ENCODE measurements at places on chromosomes 4 and X.

DNA sequence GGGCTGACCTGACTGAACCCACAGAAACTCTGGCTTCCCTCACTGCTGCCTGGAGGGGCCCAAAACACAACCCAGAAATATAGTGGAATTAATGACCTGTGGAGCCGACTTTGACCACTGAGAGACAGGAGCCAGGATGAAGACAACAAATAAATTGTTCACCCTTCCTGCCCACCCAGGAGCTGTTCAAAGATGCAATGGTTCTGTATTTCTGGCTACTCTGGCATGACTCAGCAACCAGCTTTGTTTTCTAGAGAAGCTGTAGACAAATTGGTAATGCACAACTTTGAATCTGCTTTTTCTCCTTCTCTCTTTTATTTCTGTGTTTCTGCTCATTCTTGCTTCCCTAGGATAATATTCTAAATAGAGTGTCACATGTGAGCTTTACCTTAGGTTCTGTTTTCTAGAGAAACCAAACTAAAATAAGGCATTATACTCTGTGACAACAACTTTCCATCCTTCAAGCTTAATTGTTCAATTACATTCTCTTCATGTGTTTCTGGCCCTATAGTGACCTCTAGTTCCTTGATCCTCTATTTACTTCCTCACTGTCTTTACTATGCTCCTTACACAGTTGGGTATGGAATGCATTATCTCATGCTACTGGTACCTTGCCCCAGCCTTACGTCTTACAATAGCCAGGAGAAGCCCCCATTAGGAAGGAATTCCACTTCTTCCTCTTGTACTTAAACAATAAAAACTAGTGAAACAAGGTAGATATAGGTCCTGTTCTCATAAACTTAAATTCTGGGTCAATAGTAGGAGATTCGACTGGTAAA lies 6.5 kb upstream of the PRKG2 start:
- no peak for DNase-seq

- DNase-seq: no peak
Observed at GRCh38 chr4:17323554-17324385, 188.1 kb downstream of the QDPR start.

GRCh38 chr4:52551487-52551886 lies 107.6 kb downstream of the USP46 start:
- DNase-seq: no peak

DNA sequence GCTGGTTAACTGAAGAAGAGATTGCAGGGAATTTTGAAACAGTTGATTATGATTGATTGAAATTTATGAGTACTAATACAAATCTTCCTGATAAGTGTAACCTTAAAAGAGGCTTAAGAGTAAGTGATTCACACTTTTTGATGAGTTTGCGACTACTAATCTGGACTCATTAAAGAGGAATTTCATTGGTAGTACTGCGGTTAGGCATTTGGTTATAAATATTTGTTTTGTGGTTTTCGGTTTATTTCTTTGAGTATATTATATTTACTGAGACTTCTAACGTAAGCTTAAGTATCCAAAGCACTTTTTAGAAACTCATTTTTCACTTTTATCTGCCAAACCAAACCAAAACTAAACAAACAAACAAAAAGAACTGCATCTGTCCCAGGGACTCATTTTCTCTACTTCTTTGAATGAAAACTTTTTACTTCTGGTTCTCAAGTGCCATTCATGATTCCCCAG lies 20.7 kb downstream of the SLIT2 start:
- DNase-seq: no peak

GRCh38 chr4:3792813-3793212 lies 26.6 kb downstream of the ADRA2C start:
- DNase-seq: no peak

DNA sequence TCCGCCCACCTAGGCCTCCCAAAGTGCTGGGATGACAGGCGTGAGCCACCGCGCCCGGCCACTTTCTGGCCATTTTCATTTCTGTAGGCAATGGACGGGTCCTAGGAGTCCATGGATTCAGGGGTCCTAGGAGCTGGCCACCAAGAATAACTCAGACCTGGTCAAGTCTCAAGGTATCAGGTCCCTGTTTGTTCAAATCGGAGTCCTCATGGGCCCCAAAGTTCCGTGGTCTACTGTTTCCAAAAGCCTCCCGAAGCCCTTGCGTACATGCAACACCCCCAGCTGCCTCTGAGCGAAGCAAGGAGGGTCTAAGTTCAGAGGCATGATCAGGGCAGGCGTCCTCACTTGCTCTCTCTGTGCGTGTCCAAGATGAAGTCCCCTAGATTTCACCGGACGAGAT lies 30.1 kb downstream of the P2RY8 start:
- no peak for DNase-seq

GRCh38 chr4:180156684-180157083 lies 2086.5 kb upstream of the TENM3 start:
- no peak for DNase-seq

DNA sequence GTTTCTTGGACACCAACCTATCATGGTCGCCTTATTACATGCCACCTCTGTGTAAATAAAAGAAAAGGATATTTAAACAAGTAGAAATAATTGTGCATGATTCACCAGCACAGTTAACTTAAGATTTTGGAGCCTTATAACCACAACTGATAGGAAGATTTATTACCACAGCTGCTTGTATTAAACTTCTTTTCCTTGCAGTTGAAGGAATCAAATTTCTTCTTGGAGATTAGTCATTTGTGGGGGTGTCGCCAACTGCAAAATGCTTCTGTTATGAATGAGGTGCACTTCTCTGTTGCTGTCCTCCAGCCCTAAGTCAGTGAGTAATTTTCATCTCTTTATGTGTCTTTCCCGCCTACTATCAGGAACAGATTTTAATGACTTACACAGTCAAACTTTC lies 73.3 kb downstream of the OR13H1 start:
- DNase-seq: no peak
